ENCODE measurements at places on chromosomes 11 and 22. TPM values are rescaled to one million over a fixed set of nuclear protein-coding genes. Genes with fewer than 3 reads are reported as not detected.

The TTC36 gene
- total RNA-seq: 0.19 TPM

- DNase-seq: no peak
Measured at GRCh38 chr11:110026858-110027626, 66.2 kb upstream of the ZC3H12C start.

The ANO5 gene
- 1.4 TPM for total RNA-seq

DNA sequence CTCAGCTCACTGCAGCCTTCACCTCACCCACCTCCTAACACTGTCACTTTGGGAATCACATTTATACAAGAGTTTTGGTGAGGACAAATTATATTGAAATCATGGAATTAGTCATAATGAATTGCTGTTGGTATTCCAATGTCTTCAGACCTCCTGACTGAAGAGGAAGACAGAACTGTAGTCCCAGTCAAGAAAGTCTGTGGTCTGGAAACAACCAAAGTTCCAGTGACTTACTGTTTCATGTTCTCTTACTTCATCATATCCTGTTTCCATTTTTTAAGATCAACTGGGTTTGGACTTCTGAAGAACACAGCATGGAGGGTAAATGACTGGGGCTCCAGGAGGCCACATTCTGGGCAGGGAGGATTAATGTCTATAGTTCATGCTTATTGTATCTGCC, 43.0 kb upstream of the HIPK3 start:
- no peak for DNase-seq

GRCh38 chr22:23499845-23500500, 80.1 kb downstream of the IGLL1 start:
- no peak for DNase-seq

DNA sequence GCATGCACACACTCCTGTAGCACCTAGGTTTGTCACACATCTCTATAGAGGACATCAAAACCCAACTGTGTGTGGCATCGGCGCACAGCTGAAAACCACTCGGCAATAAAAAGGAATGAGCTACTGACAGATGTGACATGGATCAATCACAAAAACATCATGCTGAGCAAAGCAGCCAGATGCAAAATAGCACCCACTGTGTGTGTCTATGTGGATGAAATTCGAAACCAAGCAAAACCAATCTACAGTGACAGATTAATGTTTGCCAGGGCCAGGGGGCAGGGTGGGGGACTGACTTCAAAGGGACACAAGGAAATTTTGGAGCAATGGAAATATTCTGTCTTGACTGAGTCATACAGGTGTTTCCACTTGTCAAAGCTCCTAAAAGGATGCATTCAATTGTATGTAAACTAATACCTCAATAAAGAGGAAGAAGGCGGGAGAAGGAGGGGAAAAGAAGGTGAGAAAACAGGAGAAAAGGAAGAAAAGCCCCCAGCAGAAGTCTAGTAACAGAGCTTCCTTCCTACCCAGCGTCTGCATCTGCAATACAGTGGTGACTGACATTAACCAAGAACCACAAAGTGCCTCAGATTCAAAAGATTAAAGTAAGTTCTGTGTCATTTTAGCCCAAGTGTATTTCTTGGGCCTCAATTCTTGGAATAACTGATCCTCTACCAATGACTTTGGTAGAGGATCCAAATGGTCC, 49.8 kb downstream of the PACSIN2 start:
- no peak for DNase-seq

- DNase-seq: no peak
Measured at GRCh38 chr11:133966921-133967598, 10.3 kb upstream of the IGSF9B start.

The IFITM1 gene
- 179 TPM for total RNA-seq

GRCh38 chr22:40270748-40271373, 75.4 kb upstream of the ADSL start:
- DNase-seq: no peak

The EIF4ENIF1 gene
- total RNA-seq: 3.4 TPM

Data from H4 (cell line).